Right lung (tissue), 10 donors: ENCODE measurements at places on chromosomes 2 and 18. TPM values are rescaled to one million over a fixed set of nuclear protein-coding genes. Genes with fewer than 3 reads are reported as not detected.

The GPR17 gene
- polyA plus RNA-seq: 0.74 TPM

DNA sequence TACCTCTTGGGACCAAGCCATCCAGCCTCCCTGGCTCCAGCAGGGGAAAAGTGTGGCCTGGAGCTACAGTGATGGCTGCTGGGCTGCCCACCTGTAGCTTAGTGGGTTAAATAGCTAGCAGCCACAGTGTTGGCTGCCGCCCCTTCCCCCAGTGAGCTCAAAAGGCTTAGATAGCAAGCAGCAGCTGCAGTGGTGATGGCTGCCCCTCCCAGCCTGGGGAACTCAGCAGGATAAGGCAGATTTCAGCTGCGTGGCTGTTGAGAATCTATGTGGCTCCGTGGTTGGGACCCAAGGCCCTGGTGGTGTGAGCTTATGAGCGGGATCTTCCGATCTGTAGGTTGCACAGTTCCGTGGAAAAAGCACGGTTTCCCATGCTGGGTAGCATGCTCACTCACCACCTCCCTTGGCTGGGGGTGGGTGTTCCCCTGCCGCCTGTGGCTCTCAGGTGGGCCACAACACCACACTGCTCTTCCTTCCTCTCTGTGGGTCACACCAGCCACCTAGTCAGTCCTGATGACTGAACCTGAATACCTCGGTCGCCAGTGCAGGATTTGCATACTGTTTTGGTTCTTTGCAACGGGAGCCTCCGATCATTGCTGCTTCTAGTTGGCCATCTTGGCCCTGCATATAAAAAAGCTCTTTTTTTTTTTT lies 946.5 kb upstream of the FAM98A start:
- DNase-seq: no peak

The SKOR2 gene
- polyA plus RNA-seq: not detected

DNA sequence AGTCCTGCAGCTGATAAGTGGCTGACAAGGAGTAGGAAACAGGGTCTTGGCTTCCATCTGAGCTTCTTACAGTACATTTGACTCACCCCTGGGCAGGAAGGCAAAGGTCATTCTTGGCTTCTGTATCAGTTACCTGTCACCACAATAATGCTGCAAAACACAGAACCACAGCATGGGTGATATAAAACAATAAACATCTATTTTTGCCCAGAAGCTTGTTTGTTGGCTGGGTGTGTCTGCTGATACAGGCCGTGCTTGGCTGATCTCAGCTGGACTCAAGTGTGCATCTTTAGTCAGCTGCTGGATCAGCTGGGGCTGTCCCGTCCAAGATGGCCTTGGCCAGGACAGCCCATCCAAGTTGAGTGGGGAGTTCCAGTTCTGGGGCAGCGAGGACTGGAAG lies 34.7 kb downstream of the ONECUT2 start:
- DNase-seq: no peak

GRCh38 chr2:47422560-47422959 lies 19.6 kb downstream of the MSH2 start:
- no peak for DNase-seq

The FEV gene
- not detected for polyA plus RNA-seq

- no peak for DNase-seq
Measured at GRCh38 chr2:118437501-118437900, 349.2 kb downstream of the INSIG2 start.

The VIL1 gene
- polyA plus RNA-seq: 2.1 TPM

- no peak for DNase-seq
Measured at GRCh38 chr18:70649683-70650082, 360.8 kb downstream of the SOCS6 start.

DNA sequence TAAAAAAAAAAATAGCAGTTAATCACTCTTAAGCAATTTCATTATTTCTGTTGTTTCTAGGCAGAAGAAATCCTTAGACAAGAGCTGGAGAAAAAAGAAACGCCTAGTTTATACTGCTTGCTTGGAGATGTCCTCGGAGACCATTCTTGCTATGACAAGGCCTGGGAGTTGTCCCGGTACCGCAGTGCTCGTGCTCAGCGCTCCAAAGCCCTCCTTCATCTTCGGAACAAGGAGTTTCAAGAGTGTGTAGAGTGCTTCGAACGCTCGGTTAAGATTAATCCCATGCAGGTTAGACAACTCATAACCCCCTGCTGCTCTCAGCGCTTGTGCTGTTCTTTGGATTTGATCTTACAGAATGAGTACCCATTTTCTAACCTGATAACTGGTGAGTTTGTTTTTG lies 130.4 kb downstream of the TTC27 start:
- DNase-seq: no peak

DNA sequence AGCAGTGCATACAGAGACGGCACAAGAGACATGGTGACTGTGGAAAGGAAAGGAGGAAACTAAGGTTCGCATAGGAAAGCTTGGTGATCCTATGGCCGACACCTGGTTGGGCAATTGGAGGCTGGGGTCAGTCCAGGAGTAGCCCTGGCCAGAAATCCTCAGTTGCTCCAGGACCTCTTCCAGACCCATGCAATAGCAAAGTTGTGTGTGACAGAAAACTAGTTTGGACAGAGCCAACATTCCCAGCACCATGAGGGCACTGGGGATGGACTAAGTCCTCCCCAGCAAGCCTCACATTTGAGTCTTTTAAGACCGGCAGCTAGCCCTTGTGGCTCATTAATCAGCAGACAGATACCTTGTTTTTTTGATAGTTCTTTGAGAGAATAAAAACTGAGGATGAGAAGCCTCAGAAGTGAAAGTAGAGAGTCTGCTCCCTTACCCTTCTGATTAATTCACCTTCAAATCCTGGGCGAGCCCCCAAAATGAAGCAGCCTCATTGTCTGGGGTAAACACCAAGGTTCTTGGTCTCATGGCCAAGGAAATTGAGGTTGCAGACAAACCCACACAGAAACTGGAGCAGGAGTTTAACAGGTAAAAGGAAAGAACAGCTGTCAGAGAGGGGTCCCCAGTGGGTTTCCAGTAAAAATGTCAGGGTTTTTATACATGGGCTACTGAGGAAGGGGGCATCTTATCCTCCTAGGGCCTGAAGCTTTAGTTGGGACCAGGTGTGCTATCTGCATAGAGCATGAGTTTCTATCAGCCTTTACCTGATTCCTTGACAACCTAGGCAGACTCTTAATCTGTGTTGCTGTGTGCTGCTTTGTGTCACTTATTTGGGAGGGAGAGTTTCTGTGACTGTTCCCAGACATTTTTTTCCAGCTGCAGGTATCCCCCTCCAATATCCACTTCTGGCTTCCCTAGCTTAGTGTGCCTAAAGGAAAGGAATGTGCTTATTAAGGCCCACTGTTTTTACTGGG lies 39.1 kb downstream of the STK17B start:
- no peak for DNase-seq

- no peak for DNase-seq
Measured at GRCh38 chr2:145617420-145617819, 1097.5 kb upstream of the ZEB2 start.

DNA sequence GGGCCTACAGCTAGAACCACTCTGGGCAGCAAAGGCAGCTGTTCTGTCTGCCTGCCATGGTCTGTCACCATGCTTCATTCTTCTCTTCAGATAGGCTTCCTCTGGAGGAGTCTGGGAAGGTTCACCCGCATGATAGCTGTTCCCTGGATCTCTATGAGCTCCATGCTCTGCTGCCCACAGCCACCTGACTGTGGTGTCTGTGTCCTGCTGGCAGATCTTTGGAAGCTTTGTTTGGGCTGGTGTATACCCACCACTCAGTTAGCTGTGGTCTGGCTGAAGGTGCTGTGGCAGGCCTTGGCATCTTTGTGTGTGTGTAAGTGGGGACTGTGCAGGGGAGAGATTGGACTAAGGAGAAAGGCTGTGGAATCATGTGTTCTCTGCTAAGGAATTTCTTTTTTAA lies 23.4 kb downstream of the MYO1B start:
- no peak for DNase-seq

The GYPC gene
- 77.7 TPM for polyA plus RNA-seq

DNA sequence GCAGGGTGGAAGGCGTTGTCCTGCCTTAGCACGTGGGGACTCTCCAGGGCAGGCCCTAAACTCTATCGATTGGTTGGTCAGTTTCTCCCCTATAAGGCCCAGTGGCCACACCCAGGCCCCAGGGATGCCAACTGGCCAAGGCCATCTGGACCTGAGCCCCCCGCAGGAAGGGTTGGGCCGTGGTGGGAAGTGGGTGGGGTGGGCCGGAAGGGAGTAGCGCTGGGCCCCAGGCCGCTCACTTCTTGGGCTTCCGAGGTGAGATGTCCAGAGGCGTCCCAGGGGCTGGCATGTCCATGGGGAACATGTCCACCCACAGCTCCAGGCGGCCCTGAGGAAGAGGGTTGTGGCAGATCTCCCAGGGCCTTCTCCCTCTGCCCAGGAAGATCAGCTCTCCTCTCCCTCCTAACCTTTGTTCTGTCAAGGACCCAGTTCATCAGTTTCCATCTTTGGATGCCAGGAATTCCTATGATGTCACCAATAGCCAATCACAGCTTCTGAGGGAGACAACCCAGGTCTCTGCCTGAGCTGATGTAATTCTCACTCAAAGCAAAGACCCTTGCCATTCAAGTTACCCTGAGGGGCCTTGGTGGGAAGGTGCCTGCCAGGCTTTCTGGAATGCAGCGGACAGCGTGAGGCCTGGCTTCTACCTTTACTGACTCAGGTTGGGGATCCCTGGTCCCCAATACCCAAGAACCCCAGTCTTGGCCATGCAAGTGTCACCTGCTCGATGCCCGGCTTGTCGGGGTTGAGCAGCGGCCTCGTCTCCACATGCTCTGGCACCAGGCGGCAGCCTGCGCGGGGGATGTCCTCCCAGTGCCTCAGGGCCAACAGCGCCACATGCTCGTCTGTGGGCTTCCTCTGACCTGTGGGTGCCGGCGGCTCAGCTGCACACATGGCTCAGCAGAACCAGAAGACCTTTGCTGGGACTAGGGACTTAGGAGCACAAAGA lies 14.4 kb downstream of the OTOF start:
- DNase-seq: no peak

DNA sequence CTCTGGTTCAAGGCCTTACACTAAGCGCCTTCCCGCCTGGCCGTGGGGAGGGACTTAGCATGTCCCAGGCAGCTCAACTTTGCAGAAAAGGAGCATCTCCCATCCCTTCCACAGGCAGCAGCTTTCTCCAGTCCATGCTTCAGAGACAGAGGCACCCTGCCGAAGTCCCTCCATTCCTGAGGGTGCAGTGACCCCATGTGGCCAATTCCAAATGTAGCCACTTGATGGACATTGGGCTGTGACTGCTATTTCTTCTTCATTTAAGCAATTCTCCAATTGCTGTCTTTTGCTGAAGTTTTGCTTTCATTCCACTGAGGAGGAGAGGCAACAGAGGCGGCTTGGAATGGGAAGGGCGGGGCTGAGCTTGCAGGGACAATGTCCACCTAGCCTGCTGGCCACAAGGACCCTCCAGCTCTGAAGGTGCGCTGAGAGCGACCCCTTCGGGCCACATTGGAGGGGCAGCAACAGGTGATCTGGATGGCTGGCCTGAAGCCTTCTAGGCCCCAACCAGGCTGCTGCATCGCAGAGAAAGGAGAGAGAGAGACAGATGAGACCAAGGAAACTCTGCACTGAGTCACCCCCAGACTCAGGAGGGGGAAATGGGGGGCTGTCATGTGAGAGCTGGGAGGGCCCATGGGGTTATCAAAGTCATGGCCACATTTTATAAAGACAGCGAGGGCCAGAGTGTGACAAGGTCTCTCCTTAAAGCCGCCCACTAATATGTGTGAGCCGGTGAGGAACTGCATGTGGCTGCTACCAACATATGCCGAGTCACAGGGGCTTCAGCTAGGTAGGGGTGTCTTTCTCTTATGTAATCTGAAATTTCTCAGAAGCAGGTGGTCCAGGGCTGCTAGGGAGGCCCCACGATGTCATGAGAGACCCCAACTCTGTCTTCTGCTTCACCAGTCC lies 61.3 kb downstream of the LONRF2 start:
- peak; percentile 67 for DNase-seq

DNA sequence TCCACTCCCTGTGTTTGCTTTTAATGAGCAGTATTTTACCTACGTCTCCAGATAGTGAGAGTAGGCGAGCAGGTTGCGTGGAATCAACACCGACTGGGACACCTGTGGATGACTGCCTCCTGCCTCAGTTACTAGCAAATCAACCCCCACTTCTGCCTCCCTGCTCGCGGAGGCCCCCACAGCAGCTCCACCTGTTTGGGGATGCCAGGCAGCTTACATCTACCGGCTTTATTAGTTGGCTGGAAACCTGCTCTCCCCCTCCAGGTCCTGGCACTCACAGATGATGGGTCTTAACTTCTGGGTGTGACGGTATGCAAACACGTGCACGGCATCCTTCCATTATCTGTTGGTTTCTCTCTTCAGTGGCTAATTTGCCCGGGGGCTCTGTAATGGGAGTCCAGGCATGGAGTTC lies 164.4 kb upstream of the SESTD1 start:
- DNase-seq: no peak

DNA sequence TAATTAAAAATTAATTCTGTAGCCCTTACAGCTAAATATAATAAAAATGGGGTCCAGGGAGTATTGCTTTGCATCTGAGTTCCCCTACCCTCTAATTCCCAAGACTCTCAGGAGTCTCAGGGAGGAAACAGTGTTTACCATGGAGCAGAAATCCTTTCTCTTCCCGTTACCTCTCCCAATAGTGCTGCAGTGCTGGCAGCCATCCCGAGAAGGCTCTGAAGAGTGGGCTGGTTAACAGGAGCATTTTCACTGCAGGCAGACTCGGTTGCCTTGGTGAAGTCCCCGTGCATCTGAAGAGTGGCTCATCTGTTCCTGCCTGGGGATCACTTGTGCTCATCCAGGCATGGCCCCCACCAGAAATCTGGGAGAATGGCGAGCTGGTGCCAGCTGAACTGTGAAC lies 41.8 kb upstream of the TMEM178A start:
- DNase-seq: no peak

The ANTXR1 gene
- polyA plus RNA-seq: 86.4 TPM
